ENCODE measurements at places on chromosomes 6 and 20. TPM values are rescaled to one million over a fixed set of nuclear protein-coding genes. Genes with fewer than 3 reads are reported as not detected.

GRCh38 chr6:90045535-90045934 lies 151.3 kb downstream of the GJA10 start:
- DNase-seq = no peak

GRCh38 chr6:11039040-11039439 lies 5.1 kb downstream of the ELOVL2 start:
- DNase-seq = no peak

DNA sequence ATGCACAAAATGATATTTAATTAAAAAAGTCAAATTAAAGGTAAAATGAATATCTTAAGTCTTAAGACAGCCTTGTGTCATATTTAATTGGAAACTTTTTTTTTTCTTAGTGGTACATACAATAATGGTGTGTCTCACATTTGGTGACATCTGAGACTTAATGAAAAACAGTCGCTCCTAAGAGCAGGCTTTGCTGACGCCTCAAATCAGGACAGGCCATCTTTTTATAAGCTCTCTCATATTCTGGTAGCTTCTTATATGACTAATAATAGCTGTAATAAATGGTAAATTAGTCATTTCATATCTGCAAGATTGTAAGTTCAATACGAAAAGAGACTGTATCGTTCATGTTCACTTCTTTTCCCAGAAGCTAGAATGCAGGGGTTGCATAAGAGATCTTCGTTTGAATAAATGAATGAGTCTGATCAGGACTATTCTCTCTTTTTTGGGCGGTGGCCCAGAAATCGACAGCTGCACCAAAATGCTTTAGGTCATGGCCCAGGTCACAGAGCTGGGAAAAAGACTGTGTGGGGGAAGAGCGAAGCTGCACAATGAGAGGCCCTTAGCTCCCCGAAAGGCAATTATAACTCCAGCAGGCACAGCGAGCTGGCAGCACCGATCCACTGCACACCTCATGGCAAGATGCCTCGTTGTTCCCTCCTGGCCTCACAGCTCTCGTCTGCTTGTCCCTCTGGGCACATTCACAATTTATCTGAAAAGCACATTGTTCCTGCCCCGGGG lies 69.4 kb downstream of the NRN1 start:
- no peak for DNase-seq

DNA sequence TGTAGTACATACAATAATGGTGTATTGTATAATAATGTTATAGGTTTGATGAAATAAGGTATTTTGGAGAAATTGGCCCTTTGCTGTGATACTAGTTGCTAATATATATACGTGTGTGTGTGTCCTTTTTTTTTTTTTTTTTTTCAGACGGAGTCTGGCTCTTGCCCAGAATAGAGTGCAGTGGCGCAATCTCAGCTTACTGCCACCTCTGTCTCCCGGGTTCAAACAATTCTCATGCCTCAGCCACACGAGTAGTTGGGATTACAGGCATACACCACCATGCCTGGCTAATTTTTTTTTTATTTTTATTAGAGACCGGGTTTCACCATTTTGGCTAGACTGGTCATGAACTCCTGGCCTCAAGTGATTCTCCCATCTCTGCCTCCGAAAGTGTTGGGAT lies 23.3 kb downstream of the SENP6 start:
- DNase-seq = no peak

DNA sequence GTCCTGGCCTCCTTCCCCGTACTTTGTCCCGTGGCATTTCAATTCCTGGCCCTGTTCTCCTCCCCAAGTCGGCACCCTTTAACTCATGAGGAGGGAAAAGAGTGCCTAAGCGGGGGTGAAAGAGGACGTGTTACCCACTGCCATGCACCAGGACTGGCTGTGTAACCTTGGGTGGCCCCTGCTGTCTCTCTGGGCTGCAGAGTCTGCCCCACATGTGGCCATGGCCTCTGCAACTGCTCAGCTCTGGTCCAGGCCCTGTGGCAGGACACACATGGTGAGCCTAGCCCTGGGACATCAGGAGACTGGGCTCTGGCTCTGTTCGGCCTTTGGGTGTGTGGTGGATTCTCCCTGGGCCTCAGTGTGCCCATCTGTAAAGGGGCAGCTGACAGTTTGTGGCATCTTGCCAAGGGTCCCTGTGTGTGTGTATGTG lies 58.5 kb downstream of the SRC start:
- no peak for DNase-seq

GRCh38 chr6:34205916-34206315 lies 30.8 kb upstream of the HMGA1 start:
- DNase-seq = no peak

DNA sequence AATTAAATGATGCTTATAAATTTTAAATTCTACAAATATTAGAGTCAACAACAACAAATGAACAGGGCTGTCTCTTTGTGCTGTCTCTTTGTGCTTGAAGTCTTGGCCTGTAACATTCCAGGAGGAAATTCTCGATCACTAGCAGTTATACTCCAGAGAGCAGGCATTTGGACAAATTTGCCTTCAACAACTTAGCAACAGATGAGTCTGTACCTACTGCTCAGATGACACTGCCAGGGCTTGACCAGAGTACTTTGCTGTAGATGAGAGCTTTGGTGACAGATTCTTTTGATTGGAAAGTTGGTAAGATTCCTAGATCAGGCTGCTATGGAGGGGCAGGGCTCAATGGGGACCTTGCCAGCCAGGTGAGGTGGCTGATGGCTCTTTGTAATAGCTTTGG lies 217.2 kb downstream of the GRM1 start:
- DNase-seq = no peak

DNA sequence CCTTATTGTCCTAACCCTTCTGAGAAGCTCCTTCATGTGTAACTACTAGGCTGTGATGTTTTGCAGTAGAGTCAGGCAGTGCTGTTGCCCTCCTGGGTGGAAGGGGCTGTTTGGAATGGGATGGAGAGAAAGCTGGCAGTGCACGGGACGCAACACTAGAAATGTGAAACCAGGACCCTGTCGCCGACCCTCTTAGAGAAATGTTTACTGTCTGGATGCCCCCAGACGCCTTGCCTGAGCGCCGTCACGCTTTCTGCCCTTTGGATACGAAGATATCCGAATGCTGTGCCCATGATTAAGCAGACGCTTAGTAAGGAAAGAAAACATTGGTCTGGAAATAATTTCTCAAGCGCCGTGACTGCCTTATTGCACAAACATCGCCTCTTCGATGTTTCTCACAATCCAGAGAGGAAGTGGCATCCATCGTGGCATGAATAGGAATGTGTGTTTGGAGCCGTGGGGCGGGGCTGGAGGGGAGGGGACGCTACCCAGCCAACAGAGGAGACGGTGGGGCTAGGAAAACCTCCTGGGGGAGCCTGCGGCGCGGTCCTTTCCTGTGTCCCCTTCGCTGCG lies 661 bp upstream of the PPP1R14C start:
- no peak for DNase-seq

DNA sequence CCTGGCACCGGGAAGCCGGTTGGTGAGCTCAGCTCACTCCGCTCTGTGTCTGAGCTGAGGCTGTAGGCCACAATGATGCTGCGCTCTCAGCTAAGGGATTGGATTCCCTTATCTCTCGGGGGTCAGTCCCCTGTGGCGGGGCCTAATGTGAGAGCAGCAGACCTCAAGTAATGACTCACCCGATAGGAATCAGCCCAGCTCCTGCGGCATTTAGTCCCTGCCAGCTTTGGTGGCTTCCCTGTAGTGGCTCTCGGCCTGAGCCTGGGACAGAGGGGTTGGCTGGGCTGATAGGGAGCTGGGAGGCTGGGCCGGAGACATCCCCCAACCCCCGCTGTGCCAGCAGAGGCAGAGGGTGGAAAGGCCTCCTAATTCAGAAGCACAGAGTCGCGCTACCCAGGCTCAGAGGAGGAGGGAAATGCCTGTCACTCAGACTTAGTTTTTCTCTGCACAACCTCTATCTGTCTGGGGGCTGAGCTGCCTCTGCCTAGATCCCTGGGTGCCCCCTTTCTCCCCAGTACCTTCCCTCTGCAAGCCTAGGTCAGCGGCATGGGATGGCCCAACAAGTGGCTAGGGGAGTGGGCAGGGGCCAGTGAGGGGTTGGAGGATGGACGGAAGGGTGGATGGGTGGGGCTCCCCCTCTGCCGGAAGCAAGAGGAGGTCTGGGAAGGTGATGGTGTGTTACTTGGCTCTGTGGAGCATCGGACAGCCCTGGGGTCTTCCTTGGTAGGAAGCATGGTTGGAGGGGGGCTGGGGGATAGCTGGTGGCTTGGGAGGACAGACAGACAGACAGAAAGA lies 92.2 kb downstream of the CDH22 start:
- DNase-seq = no peak

DNA sequence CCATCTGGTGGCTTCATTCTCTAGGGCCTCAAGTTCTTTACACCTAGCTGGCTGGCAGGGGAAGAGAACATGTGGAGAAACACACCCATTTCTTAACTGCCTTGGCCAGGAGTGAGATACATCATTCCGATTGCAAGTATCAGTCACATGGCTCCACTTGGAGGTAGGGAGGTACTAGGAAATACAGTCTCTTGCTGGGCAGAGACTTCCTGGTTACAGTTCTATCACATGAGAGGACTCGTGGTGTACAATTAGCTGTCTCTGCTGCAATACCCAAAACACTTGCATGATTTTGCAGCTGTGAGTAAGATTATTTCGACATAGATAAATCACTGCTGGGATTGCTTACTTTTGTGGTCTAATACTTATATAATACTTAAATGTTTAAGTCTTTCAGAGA lies 51.1 kb downstream of the GTF2H5 start:
- no peak for DNase-seq

DNA sequence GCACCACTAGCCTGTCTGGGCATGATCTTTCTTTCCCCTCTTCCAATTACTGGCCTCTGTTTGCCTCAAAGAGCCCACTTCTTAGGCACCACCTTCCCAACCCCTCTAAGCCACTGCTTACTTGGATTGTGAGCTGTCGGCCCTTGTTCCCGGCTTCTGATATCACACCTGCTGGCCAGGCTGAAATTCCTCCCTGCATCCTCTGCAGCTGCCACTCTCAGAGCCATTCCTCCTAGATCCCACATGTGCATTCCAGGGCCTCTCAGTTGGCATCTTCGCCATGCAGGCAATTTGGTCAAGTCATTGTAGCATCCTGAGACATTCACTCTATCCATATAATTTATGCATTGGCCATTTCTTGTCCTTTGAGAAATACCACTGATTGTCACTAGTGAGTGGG lies 135.9 kb downstream of the OLIG3 start:
- no peak for DNase-seq

NKX2-4 gene
- polyA plus RNA-seq = not detected

FAM209B gene
- 0.24 TPM for polyA plus RNA-seq

SERPINB6 gene
- 94.6 TPM for polyA plus RNA-seq

ASIP gene
- polyA plus RNA-seq = 0.28 TPM

ACTL10 gene
- polyA plus RNA-seq = 0.48 TPM

HLA-DRB5 gene
- 11.1 TPM for polyA plus RNA-seq

DSP gene
- 64.8 TPM for polyA plus RNA-seq

RNF144B gene
- polyA plus RNA-seq = 18.4 TPM

ZBTB12 gene
- 25.5 TPM for polyA plus RNA-seq

XKR7 gene
- polyA plus RNA-seq = 0.26 TPM

ENPP4 gene
- 16.7 TPM for polyA plus RNA-seq

PCSK2 gene
- 0.85 TPM for polyA plus RNA-seq
